ENCODE measurements at places on chromosomes 16 and 17.
A peak's percentile ranks its signal among the peaks of the same experiment; 100 is the strongest.

DNA sequence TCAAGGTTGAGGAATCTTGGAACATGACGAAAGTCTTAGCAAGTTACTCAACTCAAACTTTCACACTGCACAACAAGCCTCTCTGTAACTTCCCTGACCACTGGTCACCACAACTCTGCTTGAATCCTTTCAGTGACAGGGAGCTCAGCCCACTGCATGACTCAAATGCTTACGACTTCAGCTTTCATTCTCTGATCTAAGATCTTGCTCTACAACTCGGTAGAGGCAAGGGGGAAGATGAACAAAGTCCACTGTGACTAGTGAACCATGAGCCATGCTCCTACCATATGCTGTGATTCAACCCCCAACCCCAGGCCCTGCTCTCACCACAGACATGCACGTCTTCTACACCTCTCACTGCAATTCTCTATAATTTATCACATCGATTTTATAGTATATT is 160.9 kb downstream of the SLC39A11 start:
- no peak overlapping the region for H3K4me3 ChIP-seq
- H3K27me3 ChIP-seq = no peaks in the 10 kb centered on the region
- no peak for DNase-seq
- H3K36me3 ChIP-seq = no peaks in the 10 kb centered on the region
- no peak overlapping the region for H3K27ac ChIP-seq
- H3K4me1 ChIP-seq = peaks cover 11% of the 10 kb centered on the region

GRCh38 chr16:72291531-72291981 is 119.6 kb upstream of the PMFBP1 start:
- H3K4me1 ChIP-seq = peaks cover 7% of the 10 kb centered on the region
- no peak overlapping the region for H3K4me3 ChIP-seq
- no peaks in the 10 kb centered on the region for H3K36me3 ChIP-seq

- H3K36me3 ChIP-seq = peaks cover 6% of the 10 kb centered on the region
- peak within 1 kb of the TSS; percentile 88 for H3K27ac ChIP-seq
- H3K4me3 ChIP-seq = peak within 1 kb of the TSS; percentile 91
These were observed at the start of the genes HCFC1R1 and THOC6 for GRCh38 chr16:3023669-3024478. HCFC1R1 (minus strand) TSS chr16:3023942; CDS start chr16:3023941, 1 bp downstream. THOC6 (plus strand) TSS chr16:3024035; CDS start chr16:3024327, 292 bp downstream.

GRCh38 chr17:48052956-48053757 is 5.0 kb downstream of the NFE2L1 start:
- H3K27ac ChIP-seq = peak overlapping the region; percentile 82
- H3K4me3 ChIP-seq = peak overlapping the region; percentile 77
- peaks cover 84% of the 10 kb centered on the region for H3K4me1 ChIP-seq
- H3K27me3 ChIP-seq = peaks cover 14% of the 10 kb centered on the region

- H3K4me1 ChIP-seq = peaks cover 12% of the 10 kb centered on the region
- DNase-seq = no peak
- H3K27me3 ChIP-seq = no peaks in the 10 kb centered on the region
- no peak overlapping the region for H3K4me3 ChIP-seq
These were observed 7.2 kb upstream of the TBKBP1 start for GRCh38 chr17:47686664-47687327.

GRCh38 chr17:67126983-67127382 is 82.6 kb downstream of the CACNG1 start:
- peaks cover 2% of the 10 kb centered on the region for H3K27me3 ChIP-seq
- no peak overlapping the region for H3K27ac ChIP-seq
- DNase-seq = no peak
- H3K4me3 ChIP-seq = no peak overlapping the region

DNA sequence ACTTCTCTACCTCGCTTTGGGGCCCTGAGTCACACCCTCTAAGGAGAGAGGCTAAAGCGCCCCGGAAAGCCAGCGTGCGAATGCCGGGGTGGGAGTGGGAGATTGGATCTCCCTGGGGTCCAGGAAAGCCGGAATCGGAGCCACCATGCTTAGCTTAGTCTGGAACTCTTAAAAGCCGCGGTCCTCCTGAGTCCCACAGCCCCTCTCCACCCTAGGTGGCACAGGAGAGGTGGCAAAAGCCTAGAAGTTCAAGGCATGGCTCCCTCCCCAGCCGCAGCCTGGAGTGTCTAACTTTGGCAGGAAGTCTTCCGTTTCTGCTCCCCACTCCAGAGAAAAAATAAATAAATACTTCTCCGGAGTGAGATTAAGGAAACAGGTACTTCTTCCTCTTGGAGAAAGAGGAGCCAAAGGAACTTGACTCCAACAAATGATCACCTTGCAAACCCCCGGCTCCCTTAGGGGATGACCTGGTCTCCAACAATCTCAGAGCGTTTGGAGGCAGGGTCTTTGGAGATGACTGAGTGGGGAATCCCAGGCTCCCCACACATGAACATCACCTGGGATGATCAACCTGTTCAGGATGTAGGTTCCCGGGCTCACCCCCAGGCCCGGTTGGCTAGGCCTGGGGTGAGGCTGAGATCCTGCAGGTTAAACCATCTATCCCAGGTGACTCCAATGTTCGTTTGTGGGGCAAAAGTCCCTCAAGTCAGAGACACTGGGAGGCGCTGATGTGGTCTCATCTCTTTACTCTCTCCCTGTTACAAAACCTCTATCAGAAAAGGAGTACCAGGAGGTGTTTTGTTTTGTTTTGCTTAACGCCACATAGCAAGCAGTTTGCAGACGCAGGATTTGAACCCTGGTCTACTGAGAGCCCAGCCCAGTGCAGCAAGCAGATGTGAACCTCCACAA is 2.9 kb downstream of the CIITA start:
- no peak for DNase-seq
- no peak overlapping the region for H3K27ac ChIP-seq
- no peak overlapping the region for H3K4me3 ChIP-seq
- H3K4me1 ChIP-seq = no peaks in the 10 kb centered on the region

DNA sequence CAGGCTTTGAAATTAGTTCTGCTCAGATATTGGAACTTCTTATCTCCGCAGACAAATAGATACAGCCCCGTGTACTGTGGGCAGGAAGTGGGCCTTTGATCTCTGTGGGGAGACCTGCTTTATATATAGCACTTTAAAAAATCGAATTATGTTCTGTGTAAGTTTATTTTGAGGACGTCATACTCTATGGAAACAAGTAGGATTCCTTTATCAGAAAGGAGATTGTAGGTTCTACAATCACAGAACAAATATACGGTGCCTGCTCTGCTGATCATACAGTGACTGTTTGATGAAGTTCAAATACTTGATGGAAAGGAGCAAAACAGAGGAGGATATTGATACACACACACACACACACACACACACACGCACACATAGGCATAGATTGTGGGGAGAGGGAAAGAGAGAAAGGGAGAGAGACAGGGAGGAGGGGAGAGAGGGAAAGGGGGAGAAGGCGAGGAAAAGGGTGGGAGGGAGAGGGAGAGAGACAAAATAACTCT is 14.7 kb upstream of the TMEM220 start:
- no peak overlapping the region for H3K4me3 ChIP-seq
- H3K27me3 ChIP-seq = peaks cover 5% of the 10 kb centered on the region
- DNase-seq = no peak
- H3K4me1 ChIP-seq = no peaks in the 10 kb centered on the region
- H3K27ac ChIP-seq = no peak overlapping the region
- H3K36me3 ChIP-seq = no peaks in the 10 kb centered on the region

- H3K4me1 ChIP-seq = peaks cover 32% of the 10 kb centered on the region
- DNase-seq = no peak
- H3K27me3 ChIP-seq = peaks cover 17% of the 10 kb centered on the region
- H3K4me3 ChIP-seq = peak overlapping the region; percentile 66
- peaks cover 32% of the 10 kb centered on the region for H3K36me3 ChIP-seq
- H3K27ac ChIP-seq = peak overlapping the region; percentile 27
These were observed 46.6 kb downstream of the STH start for GRCh38 chr17:46045639-46046038.

- H3K4me3 ChIP-seq = no peak overlapping the region
- H3K27me3 ChIP-seq = peaks cover 5% of the 10 kb centered on the region
- no peak for DNase-seq
- peaks cover 12% of the 10 kb centered on the region for H3K4me1 ChIP-seq
These were observed 153.2 kb downstream of the KATNIP start for GRCh38 chr16:27703121-27703520.

- H3K4me1 ChIP-seq = peaks cover 11% of the 10 kb centered on the region
- H3K36me3 ChIP-seq = peaks cover 21% of the 10 kb centered on the region
- H3K27me3 ChIP-seq = peaks cover 6% of the 10 kb centered on the region
- no peak for DNase-seq
These were observed 855 bp downstream of the TUFM start for GRCh38 chr16:28845293-28845692.

GRCh38 chr17:63276821-63277220 is 169.3 kb downstream of the CYB561 start:
- H3K27ac ChIP-seq = no peak overlapping the region
- peaks cover under 1% of the 10 kb centered on the region for H3K36me3 ChIP-seq
- no peak for DNase-seq
- H3K27me3 ChIP-seq = no peaks in the 10 kb centered on the region

- no peaks in the 10 kb centered on the region for H3K36me3 ChIP-seq
- no peak for DNase-seq
- H3K4me3 ChIP-seq = no peak overlapping the region
These were observed 9.2 kb downstream of the KRT33B start for GRCh38 chr17:41360296-41360995.

- DNase-seq = no peak
- H3K27me3 ChIP-seq = no peaks in the 10 kb centered on the region
- no peak overlapping the region for H3K27ac ChIP-seq
- H3K36me3 ChIP-seq = no peaks in the 10 kb centered on the region
These were observed 448.1 kb upstream of the DYNLRB2 start for GRCh38 chr16:80092681-80093080.

GRCh38 chr16:27776556-27777225 is 226.7 kb downstream of the KATNIP start:
- peaks cover 5% of the 10 kb centered on the region for H3K36me3 ChIP-seq
- DNase-seq = no peak
- H3K27ac ChIP-seq = no peak overlapping the region
- no peak overlapping the region for H3K4me3 ChIP-seq
- H3K4me1 ChIP-seq = peaks cover 3% of the 10 kb centered on the region

GRCh38 chr16:57422026-57422944 is 17.7 kb downstream of the CCL17 start:
- no peak overlapping the region for H3K27ac ChIP-seq
- peak overlapping the region; percentile 18 for H3K4me3 ChIP-seq
- peaks cover 8% of the 10 kb centered on the region for H3K27me3 ChIP-seq
- H3K4me1 ChIP-seq = peaks cover 14% of the 10 kb centered on the region
- no peak for DNase-seq

GRCh38 chr17:4420692-4421131 is 13.0 kb upstream of the SPNS3 start:
- H3K27me3 ChIP-seq = no peaks in the 10 kb centered on the region
- DNase-seq = peak; percentile 51
- H3K36me3 ChIP-seq = no peaks in the 10 kb centered on the region
- H3K4me3 ChIP-seq = no peak overlapping the region
- H3K4me1 ChIP-seq = no peaks in the 10 kb centered on the region

DNA sequence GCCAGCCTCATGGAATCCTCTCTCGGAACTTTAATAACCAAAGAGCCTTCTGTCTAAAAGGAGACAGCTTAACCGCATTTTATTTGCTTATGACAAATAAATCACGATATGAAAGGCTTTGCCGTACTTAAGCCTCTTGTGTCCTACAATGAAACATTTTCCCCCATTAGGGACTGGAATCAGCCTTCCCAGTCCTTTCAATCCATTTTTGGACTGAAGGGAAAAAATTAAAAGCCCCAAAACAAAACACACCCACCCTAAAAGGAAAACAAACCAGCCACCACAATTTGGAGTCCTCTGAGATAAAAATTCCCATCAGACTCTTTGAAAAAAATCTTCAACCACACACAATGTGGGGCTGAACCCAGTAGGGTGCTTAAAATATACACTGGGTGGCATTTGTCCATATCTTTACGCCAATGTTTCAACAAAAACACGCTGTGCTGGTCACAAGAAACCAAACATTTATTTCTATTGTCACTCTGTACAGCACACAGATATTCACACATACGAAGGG is 3.0 kb downstream of the HOXB4 start:
- H3K4me1 ChIP-seq = peaks cover 61% of the 10 kb centered on the region
- H3K27me3 ChIP-seq = peaks cover 38% of the 10 kb centered on the region
- H3K36me3 ChIP-seq = peaks cover 6% of the 10 kb centered on the region
- H3K27ac ChIP-seq = no peak overlapping the region
- H3K4me3 ChIP-seq = no peak overlapping the region

- no peak for DNase-seq
- H3K36me3 ChIP-seq = no peaks in the 10 kb centered on the region
- peaks cover 22% of the 10 kb centered on the region for H3K4me1 ChIP-seq
- no peak overlapping the region for H3K4me3 ChIP-seq
- no peak overlapping the region for H3K27ac ChIP-seq
These were observed 171.8 kb downstream of the WSCD1 start for GRCh38 chr17:6241996-6242395.

GRCh38 chr17:40432864-40433528 is 10.3 kb upstream of the IGFBP4 start:
- peaks cover 6% of the 10 kb centered on the region for H3K36me3 ChIP-seq
- H3K27me3 ChIP-seq = peaks cover 2% of the 10 kb centered on the region
- DNase-seq = no peak
- H3K4me3 ChIP-seq = no peak overlapping the region
- H3K27ac ChIP-seq = no peak overlapping the region

- H3K4me3 ChIP-seq = no peak overlapping the region
- H3K4me1 ChIP-seq = no peaks in the 10 kb centered on the region
- no peak overlapping the region for H3K27ac ChIP-seq
These were observed 682.1 kb upstream of the SOX9 start for GRCh38 chr17:71438631-71439146.

DNA sequence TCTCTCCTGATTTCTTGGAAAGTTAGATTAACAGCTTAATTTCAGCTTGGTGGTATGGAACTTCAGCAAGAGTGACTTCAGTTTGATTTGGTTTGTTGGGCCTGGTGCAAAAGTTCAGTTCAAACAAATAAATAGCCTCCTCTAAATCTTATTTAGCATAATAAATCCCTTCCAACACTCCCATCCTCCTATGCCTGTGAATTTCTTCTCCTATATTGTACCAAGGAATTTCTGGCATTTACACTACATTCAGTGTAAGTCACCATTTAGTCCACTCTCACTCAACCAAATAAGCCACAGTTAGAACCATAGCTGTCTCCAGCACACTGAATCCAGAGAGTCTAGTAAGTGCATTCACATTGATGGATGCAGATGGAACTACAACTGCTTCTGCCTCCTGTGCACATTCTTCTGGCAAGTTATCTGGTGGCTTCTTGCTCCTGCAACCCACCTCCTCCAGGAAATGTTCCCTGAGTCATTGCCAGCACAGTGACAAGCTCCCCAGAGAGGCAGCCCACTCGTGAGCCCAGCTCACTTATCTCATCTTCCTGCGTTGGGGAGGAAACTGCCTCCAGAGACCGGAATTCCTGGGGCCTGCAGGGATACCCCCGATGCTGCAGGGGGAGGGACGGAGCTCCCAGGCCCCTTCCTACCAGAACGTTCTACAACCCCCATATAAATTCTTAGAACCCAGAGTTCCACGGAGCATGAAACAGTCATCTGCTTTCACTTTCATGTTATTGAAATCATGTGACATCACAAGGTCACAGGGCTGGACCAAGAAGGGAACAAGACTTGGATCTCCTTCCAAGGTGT is 318.3 kb downstream of the PHKB start:
- peaks cover 7% of the 10 kb centered on the region for H3K4me1 ChIP-seq
- H3K36me3 ChIP-seq = no peaks in the 10 kb centered on the region
- H3K27ac ChIP-seq = no peak overlapping the region
- no peak overlapping the region for H3K4me3 ChIP-seq

DNA sequence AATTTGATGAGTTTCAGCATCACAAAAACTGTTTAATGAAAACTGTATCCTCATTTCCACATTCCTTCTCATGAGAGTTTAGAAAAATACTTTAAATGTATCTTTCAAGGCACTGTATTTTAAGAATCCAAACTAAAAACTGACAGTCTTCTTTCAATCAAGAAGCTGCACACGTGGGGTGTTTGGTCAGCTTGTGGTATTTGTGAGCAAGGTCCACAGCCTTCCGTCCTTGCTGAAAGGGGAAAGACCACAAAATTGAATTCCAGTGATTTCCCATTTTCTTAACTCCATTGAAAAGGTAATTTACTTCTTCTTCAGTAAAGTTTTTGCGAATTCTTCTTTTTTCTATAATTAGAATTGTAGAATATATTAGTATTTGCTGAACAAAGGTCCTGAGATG is 3.4 kb upstream of the DYNC1LI2 start:
- H3K27me3 ChIP-seq = peaks cover 4% of the 10 kb centered on the region
- H3K4me3 ChIP-seq = no peak overlapping the region
- no peak overlapping the region for H3K27ac ChIP-seq
- H3K36me3 ChIP-seq = peaks cover 4% of the 10 kb centered on the region
